Activated CD4-positive, alpha-beta T cell treated with anti-CD3 and anti-CD28 coated beads for 36 hours (primary cell): ENCODE measurements at places on chromosomes 1 and 21.

DNA sequence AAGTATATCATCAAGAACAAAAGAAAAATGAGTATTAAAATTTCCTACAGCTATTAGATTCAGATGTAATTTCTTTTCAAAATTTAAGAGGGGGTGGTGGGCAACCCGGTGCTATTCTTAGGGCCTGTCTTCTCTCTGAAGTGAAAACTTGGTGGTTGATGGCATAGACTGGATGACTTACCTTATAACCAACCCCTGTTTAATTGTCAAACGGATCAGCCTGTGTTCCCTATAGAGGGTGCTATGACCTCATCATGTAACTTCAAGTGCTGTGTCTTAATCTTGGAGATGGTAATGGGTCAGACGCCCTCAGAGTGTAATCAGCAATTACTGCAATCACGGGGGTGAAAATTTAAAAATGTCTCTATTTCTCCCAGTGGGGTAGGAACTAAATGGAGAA is 176.2 kb downstream of the PCP4 start:
- H3K4me1 ChIP-seq = no peaks in the 10 kb centered on the region
- DNase-seq = no peak
- no peaks in the 10 kb centered on the region for H3K36me3 ChIP-seq
- H3K27ac ChIP-seq = no peak overlapping the region

GRCh38 chr1:57549300-57549699 is 125.4 kb upstream of the DAB1 start:
- DNase-seq = no peak
- no peak overlapping the region for H3K27ac ChIP-seq
- H3K4me3 ChIP-seq = no peak overlapping the region

DNA sequence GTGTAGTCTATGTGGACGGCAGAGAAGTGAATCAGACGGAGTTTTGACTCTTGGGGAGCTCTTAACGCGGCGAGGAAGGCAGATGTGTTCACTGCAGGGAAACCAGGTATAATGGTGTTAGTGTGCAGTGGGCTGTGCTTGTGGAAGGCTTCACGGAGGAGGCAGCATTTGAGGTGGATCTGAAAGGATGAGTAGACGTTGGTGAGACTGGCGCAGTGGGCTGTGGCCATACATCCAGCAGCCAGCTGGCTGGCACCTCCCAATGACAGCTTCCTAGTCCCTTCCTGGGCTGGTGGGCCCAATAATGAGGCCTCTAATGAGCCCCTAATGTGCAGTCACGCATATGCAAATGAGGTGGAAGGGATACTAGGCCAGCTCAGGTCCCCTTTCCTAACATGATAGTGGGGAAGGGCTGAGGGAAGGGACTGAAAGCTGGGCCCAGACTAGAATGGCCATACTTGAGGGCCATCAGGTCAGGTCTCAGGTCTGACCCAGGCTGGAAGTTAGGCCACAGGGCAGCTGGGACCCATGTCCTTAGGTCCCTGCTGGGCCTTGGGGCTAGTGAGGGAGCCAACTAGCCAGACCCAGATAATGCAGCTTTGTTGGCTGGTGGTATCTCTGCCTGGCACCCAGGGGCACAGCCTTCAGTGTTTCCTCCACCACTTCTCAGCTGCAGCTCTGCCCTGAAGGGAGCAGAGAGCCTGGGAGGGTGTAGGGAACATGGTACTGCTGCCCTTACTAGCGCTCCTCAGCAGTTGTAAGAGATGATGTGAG is 3.8 kb downstream of the MAP7D1 start:
- H3K4me3 ChIP-seq = peak overlapping the region; percentile 76
- H3K27ac ChIP-seq = peak overlapping the region; percentile 94
- no peaks in the 10 kb centered on the region for H3K27me3 ChIP-seq
- H3K36me3 ChIP-seq = peaks cover 45% of the 10 kb centered on the region

GRCh38 chr1:164363980-164364379 is 195.0 kb upstream of the PBX1 start:
- DNase-seq = no peak
- no peaks in the 10 kb centered on the region for H3K4me1 ChIP-seq
- H3K27me3 ChIP-seq = no peaks in the 10 kb centered on the region
- no peaks in the 10 kb centered on the region for H3K36me3 ChIP-seq
- no peak overlapping the region for H3K4me3 ChIP-seq

DNA sequence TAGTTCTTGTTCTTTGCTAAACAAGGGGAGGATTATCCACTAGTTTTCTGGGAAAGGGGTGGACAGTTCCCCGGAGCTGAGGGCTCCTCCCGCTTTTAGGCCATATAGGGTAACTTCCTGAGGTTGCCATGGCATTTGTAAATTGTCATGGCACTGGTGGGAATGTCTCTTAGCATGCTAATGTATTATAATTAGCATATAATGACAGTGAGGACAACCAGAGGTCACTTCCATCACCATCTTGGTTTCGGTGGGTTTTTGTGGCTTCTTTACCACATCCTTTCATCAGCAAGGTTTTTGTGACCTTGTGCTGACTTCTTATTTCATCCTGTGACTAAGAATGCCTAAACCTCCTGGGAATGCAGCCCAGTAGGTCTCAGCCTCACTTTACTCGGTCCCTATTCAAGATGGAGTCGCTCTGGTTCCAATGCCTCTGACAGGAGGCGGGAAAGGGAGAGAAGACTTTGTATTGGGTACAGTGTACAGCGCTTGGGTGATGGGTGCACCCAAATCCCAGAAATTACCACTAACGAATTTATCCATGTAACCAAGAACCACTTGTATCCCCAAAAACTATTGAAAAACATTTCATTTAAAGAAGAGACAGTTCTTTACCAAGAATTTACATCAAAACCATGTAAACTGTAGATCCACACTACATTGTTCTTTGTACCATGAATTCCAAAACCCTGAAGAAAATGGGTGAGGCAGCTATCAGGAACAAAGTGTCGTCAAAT is 8.7 kb upstream of the SLC2A5 start:
- H3K4me3 ChIP-seq = no peak overlapping the region
- H3K4me1 ChIP-seq = peaks cover 18% of the 10 kb centered on the region
- H3K36me3 ChIP-seq = no peaks in the 10 kb centered on the region
- H3K27ac ChIP-seq = no peak overlapping the region

- peaks cover 31% of the 10 kb centered on the region for H3K4me1 ChIP-seq
- no peak overlapping the region for H3K4me3 ChIP-seq
- H3K27me3 ChIP-seq = no peaks in the 10 kb centered on the region
Observed at GRCh38 chr1:204528241-204528640, 12.0 kb downstream of the MDM4 start.

DNA sequence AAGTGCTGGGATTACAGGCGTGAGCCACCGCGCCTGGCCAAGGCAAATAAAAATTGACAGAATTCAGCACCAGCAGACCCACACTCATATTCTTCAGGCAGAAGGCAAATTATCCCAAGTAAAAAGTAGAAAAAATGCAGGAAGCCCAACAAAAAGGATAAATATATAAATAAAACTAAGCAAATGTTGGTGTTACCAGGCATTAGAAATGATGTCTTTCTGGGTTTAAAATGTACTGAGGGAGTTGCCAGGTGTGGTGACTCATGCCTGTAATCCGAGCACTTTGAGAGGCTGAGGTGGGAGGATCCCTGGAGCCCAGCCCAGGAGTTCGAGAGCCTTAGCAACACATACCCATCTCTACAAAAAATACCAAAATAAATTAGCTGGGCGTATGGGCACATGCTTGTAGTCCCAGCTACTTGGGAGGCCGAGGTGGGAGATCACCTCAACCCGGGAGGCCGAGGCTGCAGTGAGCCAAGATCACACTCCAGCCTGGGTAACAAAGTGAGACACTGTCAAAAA is 6.3 kb downstream of the INTS11 start:
- H3K27ac ChIP-seq = no peak overlapping the region
- H3K4me1 ChIP-seq = peaks cover 14% of the 10 kb centered on the region
- no peak for DNase-seq
- H3K36me3 ChIP-seq = peaks cover 30% of the 10 kb centered on the region
- H3K4me3 ChIP-seq = no peak overlapping the region
- H3K27me3 ChIP-seq = no peaks in the 10 kb centered on the region

- peak; percentile 30 for DNase-seq
- H3K4me1 ChIP-seq = peaks cover 22% of the 10 kb centered on the region
- H3K4me3 ChIP-seq = peak overlapping the region; percentile 59
- H3K36me3 ChIP-seq = no peaks in the 10 kb centered on the region
Observed at GRCh38 chr21:36980280-36981048, 14.0 kb upstream of the HLCS start.

DNA sequence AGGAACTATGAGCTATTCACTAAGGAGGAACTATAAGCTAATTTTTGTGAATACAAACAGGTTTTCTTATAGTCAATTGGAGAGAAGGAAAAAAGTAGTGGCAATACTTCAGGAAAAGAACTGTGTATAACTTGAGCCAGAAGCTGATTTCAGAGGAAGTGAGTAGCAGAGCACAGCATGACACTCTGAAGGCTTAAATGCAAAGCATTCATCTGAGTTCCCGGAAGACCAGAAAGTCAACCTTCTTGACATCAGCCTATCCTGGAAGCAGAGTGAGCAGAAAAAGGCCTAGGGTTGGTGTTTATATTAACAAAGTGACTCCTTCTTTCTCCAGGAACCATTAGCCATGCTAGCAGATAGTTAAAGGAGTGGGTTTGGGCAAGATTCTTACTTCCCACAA is 545.2 kb downstream of the MRPL39 start:
- no peak overlapping the region for H3K27ac ChIP-seq
- no peaks in the 10 kb centered on the region for H3K4me1 ChIP-seq
- no peaks in the 10 kb centered on the region for H3K36me3 ChIP-seq
- no peak overlapping the region for H3K4me3 ChIP-seq
- no peak for DNase-seq
- no peaks in the 10 kb centered on the region for H3K27me3 ChIP-seq

DNA sequence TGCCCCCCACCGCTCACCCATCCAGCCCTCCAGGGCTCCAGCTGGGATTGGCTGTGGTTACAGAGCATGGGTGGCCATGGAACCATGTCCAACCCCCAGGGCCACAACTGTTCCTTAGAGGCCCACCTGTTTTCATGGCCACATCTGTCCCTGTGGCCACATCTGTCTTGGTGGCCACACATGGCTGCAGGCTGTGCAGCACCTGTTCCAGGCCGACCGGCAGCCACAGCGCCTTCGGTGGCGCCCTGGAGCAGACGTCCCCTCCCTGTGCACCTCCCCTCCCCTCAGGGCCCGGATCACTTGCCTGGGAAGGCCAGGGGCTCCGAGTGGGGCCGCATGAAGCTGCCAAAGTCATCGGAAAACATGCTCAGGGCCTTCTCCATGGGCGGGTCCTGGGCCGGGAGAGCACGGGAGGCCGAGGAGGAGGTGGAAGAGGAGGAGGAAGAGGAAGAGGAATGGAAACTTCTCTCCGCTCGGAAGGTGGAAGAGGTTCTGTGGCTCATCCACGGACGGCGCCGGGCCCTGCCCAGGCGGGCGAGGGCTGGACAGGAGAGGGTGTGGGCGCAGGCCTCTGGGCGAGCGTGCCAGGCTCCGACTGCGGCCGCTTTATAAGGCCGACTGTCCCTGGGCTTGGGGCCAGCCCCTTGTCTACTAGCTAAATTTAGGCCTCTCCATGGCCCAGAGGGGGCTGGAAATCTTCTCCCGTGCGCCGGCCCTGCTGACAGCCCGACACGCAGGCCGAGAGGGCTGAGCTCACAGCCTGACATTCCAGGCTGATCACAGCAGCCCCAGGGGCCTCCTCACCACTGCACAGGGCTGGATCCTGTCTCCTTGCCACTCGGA is at the start of gene HSPB7:
Gene HSPB7 (minus strand): TSS at position 583 of the 843 bp plus-strand sequence. CDS start 80 bp downstream, at position 503.
- no peaks in the 10 kb centered on the region for H3K36me3 ChIP-seq
- H3K4me3 ChIP-seq = no peak within 1 kb of the TSS
- DNase-seq = no peak
- no peak within 1 kb of the TSS for H3K27ac ChIP-seq
- H3K27me3 ChIP-seq = no peaks in the 10 kb centered on the region
- peaks cover 2% of the 10 kb centered on the region for H3K4me1 ChIP-seq

GRCh38 chr1:28807046-28807445 is 4.9 kb upstream of the OPRD1 start:
- no peak overlapping the region for H3K4me3 ChIP-seq
- no peak overlapping the region for H3K27ac ChIP-seq
- H3K4me1 ChIP-seq = peaks cover 2% of the 10 kb centered on the region
- peaks cover 20% of the 10 kb centered on the region for H3K27me3 ChIP-seq
- no peak for DNase-seq

DNA sequence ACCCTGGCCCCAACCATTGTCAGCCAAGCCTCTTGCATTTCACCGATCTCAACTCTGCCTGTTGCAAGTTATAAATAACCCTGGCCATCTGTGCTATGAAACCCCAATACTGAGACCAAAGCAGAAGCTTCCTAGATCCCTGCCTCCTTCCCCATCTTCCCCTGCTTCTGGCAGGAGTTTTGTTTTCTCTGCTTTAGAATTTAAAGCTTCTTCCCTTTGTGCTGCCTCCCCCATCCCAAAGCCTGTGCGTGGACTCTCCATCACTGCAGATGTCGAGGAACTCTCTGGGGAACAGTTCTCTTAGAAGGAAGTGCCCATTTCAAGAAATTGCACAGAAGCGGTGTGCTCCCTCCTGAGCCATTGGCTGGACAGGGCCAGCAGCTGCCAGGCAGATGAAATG is 17.4 kb upstream of the MYOG start:
- H3K36me3 ChIP-seq = no peaks in the 10 kb centered on the region
- H3K27ac ChIP-seq = no peak overlapping the region
- H3K4me3 ChIP-seq = no peak overlapping the region
- peaks cover 28% of the 10 kb centered on the region for H3K27me3 ChIP-seq
- H3K4me1 ChIP-seq = no peaks in the 10 kb centered on the region
- no peak for DNase-seq
